ENCODE measurements at places on chromosomes 6 and 20.

DNA sequence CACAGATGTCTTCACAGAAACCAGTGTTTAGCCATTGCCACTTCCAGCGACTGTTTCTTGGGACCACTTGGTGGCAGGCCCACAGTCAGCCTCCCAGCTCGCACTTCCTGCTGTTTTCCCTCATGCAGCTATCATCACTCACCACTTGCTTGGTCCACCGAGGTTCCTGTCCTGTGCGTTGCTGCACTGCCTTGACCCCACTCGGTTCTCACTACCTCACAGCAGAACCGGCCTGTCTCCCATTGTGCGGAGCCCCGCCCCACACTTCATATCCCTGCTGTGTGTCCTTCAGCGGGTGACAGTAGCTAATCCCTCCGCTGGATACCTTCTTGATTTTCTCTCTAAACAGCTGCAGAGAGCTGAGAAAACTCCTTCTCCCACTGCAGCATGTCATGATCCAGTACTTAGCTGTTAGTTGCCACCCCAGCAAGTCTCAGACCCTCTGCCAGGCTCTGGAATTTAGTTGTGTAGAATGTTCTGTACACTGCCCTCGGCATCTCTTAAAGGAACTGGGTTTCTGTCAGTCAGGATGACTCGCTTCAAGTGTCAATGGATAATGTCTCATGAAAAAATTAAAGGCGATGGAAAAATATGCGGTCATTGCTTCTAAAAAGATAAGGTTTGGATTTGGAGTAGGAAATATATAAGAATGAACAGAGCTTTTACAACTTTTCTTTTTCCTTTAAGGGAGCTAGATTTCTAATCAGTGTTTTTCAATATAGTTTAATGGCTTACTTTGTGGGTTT lies 208.0 kb downstream of the FARS2 start:
- no peak for DNase-seq

DNA sequence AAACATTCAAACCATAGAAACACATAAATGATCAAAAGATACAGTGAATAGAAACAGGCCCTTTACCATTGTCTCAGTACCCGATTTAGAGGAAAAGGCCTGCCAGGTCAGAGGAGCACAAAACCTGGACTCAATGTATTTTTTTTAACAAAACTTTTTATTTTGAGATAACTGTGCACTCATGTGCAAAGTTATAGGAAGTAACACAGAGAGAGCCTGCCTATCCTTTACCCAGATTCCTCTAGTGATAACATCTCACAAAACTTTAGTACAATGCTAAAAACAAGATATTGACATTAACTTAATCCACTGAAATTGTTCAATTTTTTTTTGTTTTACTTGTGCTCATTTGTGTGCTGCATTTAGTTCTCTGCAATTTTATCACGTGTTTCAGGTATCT lies 36.8 kb upstream of the SAMD3 start:
- DNase-seq: no peak

- no peak for DNase-seq
Observed at GRCh38 chr6:111759836-111760785, 113.1 kb downstream of the FYN start.

DNA sequence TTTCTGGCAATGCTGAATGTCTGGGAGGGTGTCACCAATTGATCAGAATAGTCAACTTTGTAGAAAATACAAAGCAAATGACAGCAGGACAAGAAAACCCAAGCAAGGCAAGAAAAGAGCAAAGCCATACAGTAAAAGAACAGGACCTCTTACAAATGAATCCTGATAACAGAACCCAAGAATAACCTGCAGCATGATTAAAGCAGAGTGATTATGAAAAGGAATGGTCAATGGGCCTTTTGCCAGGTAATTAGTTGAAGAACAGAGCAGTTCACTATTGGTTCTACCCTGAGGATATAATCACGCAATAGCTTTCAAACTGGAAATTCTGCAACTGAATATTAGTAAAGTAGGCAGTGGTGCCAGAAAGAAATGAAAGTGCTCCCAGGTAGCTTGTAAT lies 319.8 kb downstream of the FRK start:
- DNase-seq: no peak

DNA sequence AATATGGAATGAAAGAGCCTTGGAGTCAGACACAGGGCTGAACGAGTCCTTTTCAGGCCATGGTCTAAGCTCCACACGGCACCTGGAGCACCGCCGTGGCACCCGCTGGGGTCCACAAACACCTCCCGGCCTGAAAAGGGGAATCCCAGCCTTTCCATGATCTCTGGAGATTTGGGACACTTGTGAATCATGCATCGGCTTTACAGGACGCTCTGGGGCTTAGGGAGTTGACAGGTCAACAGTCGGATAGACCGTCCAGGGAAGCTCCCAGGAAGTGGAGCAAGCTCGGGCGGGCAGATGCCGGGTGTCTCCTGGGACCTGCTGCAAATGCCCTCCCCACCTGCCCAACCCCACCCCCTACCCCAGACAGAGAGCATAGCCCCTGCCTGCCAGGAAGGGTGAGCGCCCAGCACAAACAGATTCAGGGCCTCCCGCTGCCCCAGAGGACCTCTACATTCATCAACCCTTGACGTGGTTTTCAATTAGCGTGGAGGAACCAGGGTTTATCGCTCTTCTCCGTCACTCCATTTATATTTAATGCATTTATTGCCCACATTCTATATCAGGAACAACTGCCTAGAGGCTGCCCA lies 53.6 kb downstream of the YTHDF1 start:
- no peak for DNase-seq
